ENCODE measurements at places on chromosomes 5 and 9.

GRCh38 chr5:44275908-44276307 lies 113.3 kb downstream of the FGF10 start:
- no peak for DNase-seq

- DNase-seq, result no peak
Measured at GRCh38 chr5:144915452-144915851, 744.8 kb downstream of the KCTD16 start.

DNA sequence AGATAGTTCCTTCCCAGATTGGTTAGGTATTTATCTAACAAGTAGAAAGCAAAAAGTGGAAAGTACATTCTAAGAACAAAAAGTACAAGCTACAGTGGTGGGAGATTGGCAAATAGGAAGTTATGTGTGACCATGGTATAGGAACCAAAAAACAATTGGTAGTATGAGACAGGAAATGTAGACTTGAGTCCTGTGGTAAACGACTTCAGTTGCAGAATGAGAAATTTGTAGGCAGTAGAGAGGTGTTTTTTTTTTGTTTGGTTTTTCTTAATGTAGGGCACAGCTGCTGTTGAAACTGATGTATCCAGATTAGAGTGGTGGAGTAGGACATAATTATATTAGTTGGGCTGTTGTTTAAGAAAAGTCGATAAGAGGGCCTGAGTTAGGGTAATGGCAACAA lies 72.0 kb downstream of the CCNH start:
- no peak for DNase-seq

GRCh38 chr5:124692324-124692723 lies 54.1 kb downstream of the ZNF608 start:
- peak; percentile 72 for DNase-seq

DNA sequence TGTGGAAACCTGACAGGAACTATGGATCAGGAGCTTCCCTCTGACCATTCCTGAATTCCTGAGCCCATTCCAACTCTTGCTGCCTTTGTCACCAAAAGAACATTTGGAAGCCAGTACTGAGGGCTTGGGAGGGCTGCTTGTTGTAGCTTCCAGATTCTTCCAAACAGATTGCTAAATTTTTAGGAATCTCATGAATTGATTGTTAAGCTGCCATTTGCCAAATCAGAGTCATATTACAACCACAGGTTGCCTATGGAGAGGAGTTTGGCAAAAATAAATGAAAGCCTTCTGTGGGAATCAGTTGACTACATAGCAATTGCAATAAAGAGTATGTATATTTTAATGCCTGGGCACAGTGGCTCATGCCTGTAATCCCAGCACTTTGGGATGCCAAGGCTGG lies 39.2 kb upstream of the SLC28A3 start:
- peak; percentile 23 for DNase-seq

DNA sequence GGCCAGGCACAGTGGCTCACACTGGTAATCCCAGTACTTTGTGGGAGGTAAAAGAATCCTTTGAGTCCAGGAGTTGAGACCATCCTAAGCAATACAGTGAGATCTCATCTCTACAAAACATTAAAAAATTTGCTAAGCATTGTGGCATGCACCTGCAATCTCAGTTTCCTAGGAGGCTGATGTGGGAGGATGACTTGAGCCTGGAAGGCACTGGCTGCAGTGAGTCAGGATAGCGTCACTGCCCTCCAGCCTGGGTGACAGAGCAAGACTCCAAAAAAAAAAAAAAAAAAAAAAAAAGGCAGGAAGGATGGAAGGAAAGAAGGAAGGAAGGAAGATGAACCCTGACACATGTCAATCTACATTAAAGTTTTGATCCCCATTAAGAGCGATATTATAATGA lies 1452.2 kb upstream of the ACO1 start:
- DNase-seq, result no peak

DNA sequence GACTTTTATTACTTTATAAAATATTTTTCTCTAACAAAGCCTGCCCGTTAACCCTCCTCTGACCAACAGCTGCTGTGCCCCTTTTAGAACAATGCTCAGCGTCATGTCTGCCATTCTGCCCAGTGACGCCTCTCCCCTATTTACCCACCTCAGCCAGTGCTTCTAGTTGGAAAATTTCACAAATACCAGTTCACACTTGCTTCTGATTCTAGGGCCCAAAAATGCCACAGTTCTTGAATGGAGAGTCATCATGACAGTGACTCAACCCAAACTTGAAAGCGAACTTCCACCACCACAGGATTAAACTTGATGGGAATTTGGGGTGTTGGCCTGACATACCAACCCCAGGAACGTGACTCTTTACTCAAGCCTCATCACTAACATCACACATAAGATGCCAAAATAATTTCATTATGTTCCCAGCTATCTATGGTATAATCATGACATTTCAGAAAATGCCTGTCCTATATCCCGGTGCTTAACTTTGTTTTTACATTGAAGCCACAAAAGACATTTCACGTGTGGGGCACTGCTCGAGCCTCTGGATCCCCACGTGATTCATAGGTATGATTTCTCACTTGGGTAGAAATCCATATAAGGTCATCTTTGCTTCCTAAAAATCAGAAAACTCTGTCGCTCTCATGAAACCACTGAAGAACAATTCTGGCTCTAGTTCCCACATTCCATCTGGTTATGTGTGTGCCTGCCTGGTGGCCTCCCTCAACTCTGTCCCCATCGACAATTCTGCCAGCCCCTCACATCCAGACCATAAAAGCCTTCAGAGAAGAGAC lies 220.9 kb downstream of the ACTL7B start:
- DNase-seq, result no peak

DNA sequence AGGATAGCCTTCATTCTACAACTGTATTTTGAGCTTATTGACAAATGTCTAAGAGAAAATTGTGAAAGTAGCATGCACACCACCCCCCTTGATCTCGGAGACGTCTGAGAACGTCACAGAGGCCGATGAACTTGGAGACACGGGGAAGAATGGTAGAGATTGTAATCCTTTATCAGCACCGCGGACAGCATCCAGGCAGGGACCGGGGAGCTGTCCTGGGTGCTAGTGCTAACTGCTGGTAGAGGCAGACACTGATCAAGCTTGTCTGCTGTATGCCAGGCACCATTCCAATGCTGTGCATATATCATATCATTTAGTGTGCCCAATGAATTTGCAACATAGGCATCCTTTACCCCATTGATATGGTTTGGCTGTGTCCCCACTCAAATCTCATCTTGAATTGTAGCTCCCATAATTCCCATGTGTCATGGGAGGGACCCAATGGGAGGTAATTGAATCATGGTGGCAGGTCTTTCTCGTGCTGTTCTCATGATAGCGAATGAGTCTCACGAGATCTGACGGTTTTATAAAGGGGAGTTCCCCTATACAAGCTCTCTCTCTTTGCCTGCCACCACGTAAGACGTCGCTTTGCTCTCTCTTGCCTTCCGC lies 98.8 kb downstream of the LHX2 start:
- DNase-seq, result peak; percentile 64

DNA sequence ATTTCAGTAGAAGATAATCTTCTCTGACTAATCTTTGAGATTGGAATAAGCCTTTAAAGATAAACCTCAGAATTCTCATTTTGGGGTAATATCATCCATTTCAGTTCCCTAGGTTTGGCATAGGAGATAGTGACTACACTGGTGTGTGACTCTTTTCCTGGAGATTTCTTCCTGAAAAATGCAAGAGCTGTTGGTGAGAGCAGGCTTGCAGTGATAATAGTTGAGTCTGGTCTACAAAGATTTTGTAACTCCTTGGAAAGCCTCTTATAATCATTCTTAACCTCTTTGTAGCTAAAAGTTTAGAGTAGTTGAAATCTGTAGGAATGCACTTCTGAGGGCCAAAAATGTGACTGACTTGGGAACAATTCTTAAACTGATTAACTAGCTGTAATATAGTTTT lies 23.4 kb downstream of the RANBP17 start:
- no peak for DNase-seq

- DNase-seq, result no peak
Measured at GRCh38 chr5:1769017-1769640, 30.5 kb downstream of the MRPL36 start.

Data from astrocyte of the cerebellum (primary cell).